ENCODE measurements at places on chromosomes 12 and 14. TPM values are rescaled to one million over a fixed set of nuclear protein-coding genes. Genes with fewer than 3 reads are reported as not detected.

The C1R gene
- polyA plus RNA-seq: 19.3 TPM

The CHGA gene
- 18.2 TPM for polyA plus RNA-seq

The RPGRIP1 gene
- polyA plus RNA-seq: 0.35 TPM

DNA sequence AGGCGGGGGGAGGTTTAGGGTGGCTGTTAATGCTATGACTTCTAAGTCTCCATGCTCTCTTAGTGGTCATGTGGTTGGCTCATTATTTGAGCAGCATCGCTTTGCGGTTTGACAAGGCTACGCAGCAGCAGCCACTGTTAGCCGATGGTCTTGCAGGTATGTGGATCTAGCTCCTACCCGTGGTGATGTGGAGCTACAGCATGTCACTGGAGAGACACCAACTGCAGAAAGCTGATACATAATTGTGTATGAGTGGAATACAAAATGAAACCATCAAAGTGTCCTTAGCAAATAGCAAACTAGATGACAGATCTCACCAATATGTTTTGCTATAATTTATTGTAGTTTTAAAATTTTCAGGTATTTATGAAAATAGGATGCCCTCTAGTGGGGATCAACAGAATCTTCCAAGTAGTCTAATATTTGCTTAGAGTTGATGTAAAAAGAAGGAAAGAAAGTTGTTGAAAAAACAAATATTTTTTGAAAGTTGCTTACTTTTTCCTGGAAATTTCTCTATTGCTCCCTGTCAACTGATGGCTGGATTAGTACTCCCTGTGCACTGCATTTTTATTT, 94.9 kb downstream of the NAV3 start:
- DNase-seq: peak; percentile 68

DNA sequence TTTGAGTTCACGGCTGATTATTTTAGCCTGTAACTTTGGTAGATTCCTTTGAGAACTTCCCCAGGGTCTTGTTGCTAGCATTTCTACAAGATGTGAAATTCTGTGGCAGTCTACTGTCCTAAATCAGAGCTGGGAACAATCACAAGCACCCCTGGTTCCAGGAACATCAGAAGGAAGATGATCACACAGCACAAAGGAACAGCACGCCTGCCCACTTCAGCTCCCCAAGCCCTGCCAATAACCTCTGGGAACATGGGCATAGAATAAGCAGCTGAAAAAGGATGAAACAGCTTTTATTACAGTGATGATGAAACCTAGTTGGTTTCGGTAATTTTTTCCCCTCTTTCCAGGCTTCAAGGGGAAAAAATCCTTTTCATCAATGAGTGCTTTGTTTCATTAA, 12.3 kb downstream of the GPR19 start:
- DNase-seq: peak; percentile 38

GRCh38 chr12:98701166-98701565, 56.1 kb downstream of the APAF1 start:
- no peak for DNase-seq

- DNase-seq: no peak
Measured at GRCh38 chr12:132225214-132225613, 81.0 kb downstream of the NOC4L start.

DNA sequence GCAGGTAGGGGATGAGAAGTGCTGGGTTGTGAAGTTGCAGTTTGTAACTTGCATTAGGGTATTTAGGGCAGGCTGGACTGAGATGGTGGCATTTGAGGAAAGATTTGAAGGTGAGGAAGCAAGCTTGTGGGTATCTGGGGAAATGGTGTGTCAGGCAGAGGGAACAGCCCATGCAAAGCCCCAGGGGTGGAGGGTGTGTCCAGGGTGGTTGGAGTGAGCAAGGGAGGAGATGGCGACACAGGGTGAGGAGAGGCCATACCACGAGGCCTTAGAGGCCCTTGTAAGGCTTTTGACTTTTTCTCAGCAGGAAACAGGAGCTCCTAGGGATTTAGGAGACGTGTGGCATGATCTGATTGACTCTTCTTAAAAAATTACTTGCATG, 136.9 kb downstream of the NUAK1 start:
- DNase-seq: no peak

GRCh38 chr12:3565985-3566384, 75.0 kb downstream of the PRMT8 start:
- DNase-seq: no peak

DNA sequence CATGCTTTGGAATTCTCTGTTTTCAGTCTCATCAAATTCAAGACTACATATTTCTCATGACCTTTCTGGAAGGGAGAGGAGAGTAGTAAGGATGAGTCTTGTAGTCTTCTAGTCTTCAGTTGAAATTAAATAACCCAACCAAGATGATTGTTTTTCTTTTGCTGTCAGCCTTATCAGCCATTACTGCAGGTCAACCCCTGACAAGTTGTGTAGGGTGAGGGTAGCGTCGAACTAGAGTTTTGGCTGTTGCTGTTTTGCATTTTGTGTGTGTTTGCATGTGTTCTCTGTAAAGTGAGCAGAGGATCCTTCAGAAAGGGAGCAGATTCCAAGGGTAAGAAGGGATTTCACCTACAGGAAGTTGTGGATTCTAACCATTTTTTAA, 28.4 kb downstream of the DIP2B start:
- no peak for DNase-seq

DNA sequence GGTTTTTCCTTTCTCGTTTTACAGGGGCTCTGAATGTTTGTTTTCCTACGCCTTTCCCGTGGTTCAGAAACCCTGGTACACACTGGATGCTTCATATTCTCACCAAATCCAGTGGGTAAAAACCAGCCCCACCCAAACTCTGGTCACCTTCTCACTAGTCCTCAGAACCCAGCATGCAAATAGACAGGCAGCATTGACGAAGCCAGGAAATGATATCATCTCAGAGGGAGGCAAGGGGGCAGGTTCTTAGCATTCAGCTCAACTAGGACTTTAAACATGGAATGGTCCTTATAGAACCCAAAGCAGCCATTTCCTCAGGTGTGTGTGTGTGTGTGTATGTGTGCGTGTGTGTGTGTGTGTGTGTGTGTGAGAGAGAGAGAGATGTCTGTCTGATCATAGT, 142.0 kb downstream of the KCNK10 start:
- peak; percentile 19 for DNase-seq

DNA sequence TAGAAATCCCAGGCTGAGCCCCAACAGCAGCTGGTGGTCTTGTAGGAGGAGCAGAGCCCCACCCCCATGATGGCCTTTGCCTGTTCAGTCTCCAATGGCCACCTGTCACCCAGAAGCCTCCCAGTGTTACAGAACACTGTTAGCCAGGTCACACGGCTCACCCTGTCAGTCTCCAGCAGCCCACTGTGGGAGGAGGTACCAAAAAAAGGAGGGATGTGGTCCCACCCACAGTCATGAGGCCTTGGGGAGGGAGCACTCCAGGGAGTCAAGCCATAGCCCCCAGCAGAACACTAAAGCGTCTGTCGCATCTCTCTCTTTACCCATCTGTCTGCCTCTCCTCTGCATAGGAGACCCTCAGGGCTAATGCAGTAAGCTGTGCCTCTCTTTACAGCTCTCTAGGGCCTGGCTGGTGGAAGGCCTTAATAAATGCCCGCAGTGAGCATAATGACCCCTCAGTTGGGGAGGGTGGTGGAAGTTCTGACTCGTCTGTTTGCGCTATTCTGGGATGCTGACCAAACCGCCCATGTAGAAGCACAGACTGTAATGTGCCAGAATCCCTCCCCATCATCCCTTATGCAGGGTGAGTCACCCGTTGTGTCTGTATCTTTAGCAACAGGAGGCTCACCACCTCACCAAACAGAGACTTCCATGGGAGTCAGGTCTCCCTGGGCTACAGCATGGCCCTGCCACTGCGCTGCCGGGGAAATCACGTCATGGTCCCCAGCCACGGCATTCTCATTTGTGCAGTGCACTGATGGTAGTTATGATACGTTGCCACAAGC, 14.6 kb downstream of the C14orf132 start:
- DNase-seq: no peak

DNA sequence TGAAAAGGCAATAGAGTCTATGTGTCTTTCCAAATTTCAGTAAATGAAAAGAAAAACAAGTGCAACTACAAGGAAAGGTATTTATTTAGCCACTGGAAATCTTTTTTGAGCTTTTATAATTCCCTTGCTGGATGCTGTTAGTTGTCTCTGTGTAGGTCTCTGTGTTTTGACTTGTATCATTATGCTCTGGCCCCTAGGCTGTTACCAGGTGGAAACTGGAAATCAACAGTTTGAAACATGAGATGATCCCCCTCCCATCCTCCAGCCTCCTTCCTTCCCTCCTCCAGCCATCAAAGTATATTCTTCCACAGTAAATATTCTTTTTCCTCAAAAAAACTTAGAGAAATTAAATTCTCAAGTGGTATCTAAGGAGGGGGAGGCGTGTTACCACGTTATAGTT, 934 bp upstream of the DCN start:
- DNase-seq: no peak

- DNase-seq: no peak
Measured at GRCh38 chr12:6960593-6961277, 9.6 kb downstream of the PTPN6 start.

Measured in H1 (cell line).